ENCODE measurements at places on chromosomes 6 and 20.
A peak's percentile ranks its signal among the peaks of the same experiment; 100 is the strongest.

GRCh38 chr6:4658486-4658885 is 117.7 kb upstream of the CDYL start:
- no peak overlapping the region for H3K27ac ChIP-seq
- H3K4me3 ChIP-seq = no peak overlapping the region
- peaks cover 7% of the 10 kb centered on the region for H3K27me3 ChIP-seq
- no peaks in the 10 kb centered on the region for H3K4me1 ChIP-seq
- H3K36me3 ChIP-seq = no peaks in the 10 kb centered on the region
- DNase-seq = no peak

- no peak overlapping the region for H3K27ac ChIP-seq
- no peaks in the 10 kb centered on the region for H3K36me3 ChIP-seq
- H3K27me3 ChIP-seq = no peaks in the 10 kb centered on the region
- H3K4me1 ChIP-seq = no peaks in the 10 kb centered on the region
Observed at GRCh38 chr6:147614501-147614900, 106.0 kb downstream of the SAMD5 start.

- peaks cover 42% of the 10 kb centered on the region for H3K4me1 ChIP-seq
- peak overlapping the region; percentile 62 for H3K27ac ChIP-seq
- peaks cover 33% of the 10 kb centered on the region for H3K36me3 ChIP-seq
- H3K4me3 ChIP-seq = peak overlapping the region; percentile 69
Observed at GRCh38 chr20:32190616-32191415, 16.7 kb downstream of the PLAGL2 start.

- no peak overlapping the region for H3K4me3 ChIP-seq
- no peak for DNase-seq
- H3K27me3 ChIP-seq = no peaks in the 10 kb centered on the region
- no peaks in the 10 kb centered on the region for H3K4me1 ChIP-seq
Observed at GRCh38 chr6:140744659-140745320, 1370.3 kb upstream of the CITED2 start.

DNA sequence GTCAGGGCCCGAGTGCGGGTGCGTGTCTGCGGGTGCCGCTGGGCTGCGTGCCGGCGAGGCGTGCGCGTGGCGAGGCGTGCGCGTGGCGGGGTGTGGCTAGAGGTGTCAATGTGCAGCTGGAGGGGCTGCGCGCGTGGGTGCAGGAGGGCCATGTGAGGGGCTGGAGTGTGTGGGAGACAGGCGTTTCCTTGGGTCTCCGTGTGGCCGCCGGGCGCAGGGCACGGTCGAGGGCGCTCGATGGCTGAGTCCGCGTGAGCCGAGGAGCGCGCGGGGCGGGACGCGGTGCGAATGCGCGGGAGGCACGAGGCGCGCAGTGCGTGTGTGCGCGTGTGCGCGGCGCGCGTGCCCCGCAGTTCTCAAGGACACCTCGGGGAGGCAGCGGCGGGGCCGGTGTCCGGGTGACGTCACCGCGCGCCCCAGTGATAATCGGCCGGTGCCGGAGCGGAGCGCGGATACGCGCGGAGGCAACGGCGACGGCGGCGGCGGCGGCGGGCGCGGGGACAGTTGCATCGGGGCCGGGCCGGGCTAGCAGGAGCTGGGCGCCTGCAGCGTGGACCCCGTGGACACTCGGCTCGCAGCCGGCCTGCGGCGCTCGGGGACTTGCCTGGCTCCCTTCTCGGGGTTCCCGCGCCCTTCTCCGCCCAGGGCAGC is 38.7 kb downstream of the YTHDF1 start:
- peak overlapping the region; percentile 7 for H3K4me3 ChIP-seq
- peaks cover 69% of the 10 kb centered on the region for H3K27me3 ChIP-seq
- DNase-seq = peak; percentile 51
- H3K36me3 ChIP-seq = no peaks in the 10 kb centered on the region
- peaks cover 10% of the 10 kb centered on the region for H3K4me1 ChIP-seq

DNA sequence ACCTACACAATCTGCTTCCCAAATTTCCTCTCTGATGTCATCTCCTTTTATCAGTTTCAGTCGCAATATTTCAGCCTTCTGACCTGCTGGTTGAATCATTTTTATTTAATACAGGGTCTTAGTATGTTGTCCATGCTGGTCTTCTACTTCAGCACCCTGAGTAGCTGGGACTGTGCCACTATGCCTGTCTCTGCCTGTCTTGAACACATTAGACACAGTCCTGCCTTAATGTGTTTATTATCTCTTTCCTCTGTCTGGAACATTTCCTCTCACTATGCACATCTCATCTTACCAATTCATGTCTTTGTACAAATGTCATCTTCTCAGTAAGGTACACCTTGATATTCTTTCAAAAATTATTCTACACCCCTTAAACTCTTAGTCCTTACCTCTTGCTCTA is 106.5 kb downstream of the THEMIS start:
- peaks cover 66% of the 10 kb centered on the region for H3K4me1 ChIP-seq
- no peak overlapping the region for H3K4me3 ChIP-seq
- peak overlapping the region; percentile 65 for H3K27ac ChIP-seq
- no peak for DNase-seq

GRCh38 chr6:93786474-93787330 is 367.3 kb upstream of the EPHA7 start:
- no peaks in the 10 kb centered on the region for H3K36me3 ChIP-seq
- H3K27ac ChIP-seq = no peak overlapping the region
- H3K4me3 ChIP-seq = no peak overlapping the region
- no peaks in the 10 kb centered on the region for H3K27me3 ChIP-seq
- no peaks in the 10 kb centered on the region for H3K4me1 ChIP-seq

- no peak overlapping the region for H3K4me3 ChIP-seq
- no peaks in the 10 kb centered on the region for H3K27me3 ChIP-seq
- H3K36me3 ChIP-seq = no peaks in the 10 kb centered on the region
- no peak overlapping the region for H3K27ac ChIP-seq
- peaks cover 15% of the 10 kb centered on the region for H3K4me1 ChIP-seq
Observed at GRCh38 chr6:110778333-110778732, 36.9 kb downstream of the CDK19 start.

- H3K27ac ChIP-seq = no peak overlapping the region
- H3K27me3 ChIP-seq = no peaks in the 10 kb centered on the region
- no peak for DNase-seq
- no peaks in the 10 kb centered on the region for H3K4me1 ChIP-seq
- peaks cover 27% of the 10 kb centered on the region for H3K36me3 ChIP-seq
- no peak overlapping the region for H3K4me3 ChIP-seq
Observed at GRCh38 chr6:145787688-145788087, 26.9 kb downstream of the FBXO30 start.

DNA sequence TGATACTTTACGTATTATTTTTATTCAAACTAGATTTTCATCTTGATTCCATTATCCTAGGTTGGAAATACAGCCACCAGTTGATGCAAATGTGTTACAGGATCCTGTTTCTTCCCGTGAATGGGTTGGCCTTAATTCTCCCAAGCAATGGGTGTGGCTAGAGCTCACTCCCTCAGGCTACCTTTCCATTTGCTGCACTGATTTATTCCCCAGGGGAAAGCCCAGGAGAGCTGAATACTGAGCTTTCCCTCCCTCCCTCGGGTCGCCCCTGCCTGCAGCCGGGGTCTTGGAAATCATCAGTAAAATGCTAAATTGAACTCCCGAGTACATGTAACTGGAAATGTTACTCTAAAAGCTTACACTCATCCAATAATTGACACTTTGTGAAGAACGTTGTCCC is 9.9 kb downstream of the SMOC2 start:
- no peaks in the 10 kb centered on the region for H3K36me3 ChIP-seq
- no peaks in the 10 kb centered on the region for H3K4me1 ChIP-seq
- peaks cover 26% of the 10 kb centered on the region for H3K27me3 ChIP-seq
- no peak for DNase-seq

- no peak for DNase-seq
- H3K27ac ChIP-seq = no peak overlapping the region
- H3K4me3 ChIP-seq = no peak overlapping the region
- no peaks in the 10 kb centered on the region for H3K36me3 ChIP-seq
- no peaks in the 10 kb centered on the region for H3K27me3 ChIP-seq
- no peaks in the 10 kb centered on the region for H3K4me1 ChIP-seq
Observed at GRCh38 chr20:42740226-42740870, 449.4 kb downstream of the PTPRT start.

GRCh38 chr20:1567392-1568162 is 10.1 kb upstream of the SIRPD start:
- peaks cover 32% of the 10 kb centered on the region for H3K36me3 ChIP-seq
- H3K27ac ChIP-seq = no peak overlapping the region
- no peak overlapping the region for H3K4me3 ChIP-seq

DNA sequence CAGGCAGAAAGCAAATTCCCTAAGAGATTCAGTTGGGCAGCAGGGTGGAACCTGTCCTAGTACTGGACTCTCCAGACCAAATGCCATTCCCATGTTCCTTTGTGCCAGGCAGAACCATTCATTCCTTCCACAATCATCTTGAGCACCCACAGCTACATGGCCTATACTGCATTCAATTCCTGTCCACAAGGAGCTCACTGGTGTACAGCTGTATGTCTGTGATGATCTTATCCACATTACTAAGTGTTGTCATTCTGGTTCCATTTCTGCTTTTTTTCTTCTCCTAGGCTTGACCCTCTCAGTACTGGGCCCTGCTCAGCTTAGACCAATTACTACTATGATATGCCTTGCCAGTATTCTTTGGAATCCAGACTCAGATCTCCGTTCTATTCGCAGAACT is 27.5 kb downstream of the MAN1A1 start:
- no peak for DNase-seq
- no peaks in the 10 kb centered on the region for H3K27me3 ChIP-seq
- no peak overlapping the region for H3K4me3 ChIP-seq

DNA sequence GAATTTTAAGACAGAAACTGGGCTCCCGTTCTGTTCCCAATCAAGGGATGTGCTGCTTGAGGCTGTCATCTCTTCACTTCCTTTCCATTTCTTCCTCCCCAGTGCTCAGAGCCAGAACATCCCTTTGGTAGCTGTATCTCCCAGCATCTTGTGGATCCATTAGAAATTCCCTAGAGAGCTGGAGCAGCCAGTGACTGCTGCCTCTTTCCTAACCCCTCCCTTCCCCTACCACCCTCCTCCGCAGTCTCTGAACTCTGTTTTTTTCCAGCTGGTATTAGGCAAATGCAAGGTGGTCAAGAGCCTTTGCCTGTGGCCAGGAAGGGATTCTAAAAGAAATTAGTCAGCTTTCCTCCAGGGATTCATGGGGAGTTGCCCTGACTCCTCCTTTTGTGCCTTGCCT is 208.0 kb downstream of the EYA2 start:
- no peak overlapping the region for H3K4me3 ChIP-seq
- H3K27ac ChIP-seq = no peak overlapping the region
- no peaks in the 10 kb centered on the region for H3K4me1 ChIP-seq
- DNase-seq = no peak
- H3K27me3 ChIP-seq = peaks cover 34% of the 10 kb centered on the region

- H3K4me3 ChIP-seq = no peak overlapping the region
- peaks cover 3% of the 10 kb centered on the region for H3K4me1 ChIP-seq
- no peak overlapping the region for H3K27ac ChIP-seq
- no peak for DNase-seq
Observed at GRCh38 chr6:5556011-5556410, 294.7 kb downstream of the FARS2 start.

DNA sequence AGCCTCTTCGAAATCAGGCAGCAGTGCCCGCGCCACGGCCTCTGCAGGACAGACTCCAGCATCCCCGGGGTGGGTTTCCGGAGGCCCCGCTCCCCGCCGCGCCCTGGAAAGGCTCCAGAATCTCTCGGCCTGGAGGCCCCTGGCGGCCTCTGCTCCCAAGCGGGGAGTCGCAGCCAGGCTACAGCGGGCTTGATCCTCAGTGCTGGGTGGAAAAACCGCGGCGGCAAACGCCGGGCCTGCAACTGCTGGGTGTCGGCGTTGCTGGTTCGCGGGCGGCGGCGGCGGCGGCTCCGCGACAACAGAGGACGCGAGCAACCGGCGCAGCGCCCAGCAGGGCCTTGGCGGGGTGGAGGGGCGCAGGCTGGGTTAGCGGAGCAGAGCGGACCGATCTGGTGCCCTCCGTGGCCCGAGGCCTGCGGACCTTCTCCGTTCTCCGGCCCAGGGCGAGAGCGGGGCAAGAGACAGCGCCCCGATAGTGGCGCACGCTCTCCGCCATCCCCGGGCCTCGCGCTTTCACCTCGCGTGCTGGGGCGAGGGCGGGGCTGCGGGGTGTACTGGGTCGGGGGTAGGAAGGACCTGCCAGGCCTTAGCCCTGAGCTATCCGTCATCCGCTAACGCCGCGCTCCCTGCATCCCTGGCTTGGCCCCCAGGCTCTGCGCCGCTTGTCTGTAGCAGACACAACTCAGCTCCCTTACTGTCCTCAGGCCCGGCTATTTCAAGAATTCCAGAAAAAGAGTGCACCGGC is 3.4 kb upstream of the ZNF292 start:
- peak overlapping the region; percentile 97 for H3K27ac ChIP-seq
- peaks cover 14% of the 10 kb centered on the region for H3K36me3 ChIP-seq
- peak; percentile 81 for DNase-seq
- peaks cover 7% of the 10 kb centered on the region for H3K27me3 ChIP-seq

GRCh38 chr6:45438151-45438550 is 60.4 kb upstream of the SUPT3H start:
- no peak for DNase-seq
- peaks cover 59% of the 10 kb centered on the region for H3K4me1 ChIP-seq
- H3K27me3 ChIP-seq = no peaks in the 10 kb centered on the region
- no peak overlapping the region for H3K4me3 ChIP-seq
- H3K27ac ChIP-seq = no peak overlapping the region
- H3K36me3 ChIP-seq = peaks cover 35% of the 10 kb centered on the region

GRCh38 chr6:81002126-81002525 is 750.4 kb downstream of the TENT5A start:
- no peaks in the 10 kb centered on the region for H3K36me3 ChIP-seq
- H3K27ac ChIP-seq = no peak overlapping the region
- H3K4me1 ChIP-seq = no peaks in the 10 kb centered on the region
- no peak overlapping the region for H3K4me3 ChIP-seq
- no peaks in the 10 kb centered on the region for H3K27me3 ChIP-seq
- DNase-seq = no peak

Measured in activated naive CD8-positive, alpha-beta T cell treated with anti-CD3 and anti-CD28 coated beads for 36 hours (primary cell).